ENCODE measurements at places on chromosomes 4 and X.
A peak's percentile ranks its signal among the peaks of the same experiment; 100 is the strongest.

GRCh38 chr4:175767150-175767549, 44.9 kb downstream of the GPM6A start:
- DNase-seq, result no peak

- DNase-seq, result no peak
Measured at GRCh38 chr4:114603497-114603896, 4.9 kb downstream of the UGT8 start.

GRCh38 chr4:113008135-113008534, 41.3 kb upstream of the ANK2 start:
- DNase-seq, result no peak

GRCh38 chr4:119517361-119518229, 111.0 kb downstream of the PDE5A start:
- no peak for DNase-seq

DNA sequence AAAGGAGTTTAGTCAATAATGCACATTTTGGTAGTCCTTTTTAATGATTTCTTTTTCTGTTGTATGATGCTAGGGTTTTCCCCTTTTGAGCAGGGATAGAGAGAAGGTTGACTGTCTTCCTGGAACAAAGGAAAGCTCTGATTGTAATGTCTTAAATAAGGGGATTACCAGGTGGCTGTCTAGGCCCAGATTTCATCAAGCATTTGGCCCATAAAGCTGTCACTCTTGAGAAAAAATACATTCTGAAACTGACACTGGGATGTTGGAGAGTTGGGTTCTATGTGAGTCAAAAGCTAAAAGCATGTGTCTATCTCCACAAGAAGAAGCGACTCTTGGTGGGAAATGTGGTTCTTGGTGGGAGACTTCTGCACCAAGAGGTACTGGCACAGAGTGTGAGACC, 26.4 kb downstream of the KIAA1210 start:
- no peak for DNase-seq

DNA sequence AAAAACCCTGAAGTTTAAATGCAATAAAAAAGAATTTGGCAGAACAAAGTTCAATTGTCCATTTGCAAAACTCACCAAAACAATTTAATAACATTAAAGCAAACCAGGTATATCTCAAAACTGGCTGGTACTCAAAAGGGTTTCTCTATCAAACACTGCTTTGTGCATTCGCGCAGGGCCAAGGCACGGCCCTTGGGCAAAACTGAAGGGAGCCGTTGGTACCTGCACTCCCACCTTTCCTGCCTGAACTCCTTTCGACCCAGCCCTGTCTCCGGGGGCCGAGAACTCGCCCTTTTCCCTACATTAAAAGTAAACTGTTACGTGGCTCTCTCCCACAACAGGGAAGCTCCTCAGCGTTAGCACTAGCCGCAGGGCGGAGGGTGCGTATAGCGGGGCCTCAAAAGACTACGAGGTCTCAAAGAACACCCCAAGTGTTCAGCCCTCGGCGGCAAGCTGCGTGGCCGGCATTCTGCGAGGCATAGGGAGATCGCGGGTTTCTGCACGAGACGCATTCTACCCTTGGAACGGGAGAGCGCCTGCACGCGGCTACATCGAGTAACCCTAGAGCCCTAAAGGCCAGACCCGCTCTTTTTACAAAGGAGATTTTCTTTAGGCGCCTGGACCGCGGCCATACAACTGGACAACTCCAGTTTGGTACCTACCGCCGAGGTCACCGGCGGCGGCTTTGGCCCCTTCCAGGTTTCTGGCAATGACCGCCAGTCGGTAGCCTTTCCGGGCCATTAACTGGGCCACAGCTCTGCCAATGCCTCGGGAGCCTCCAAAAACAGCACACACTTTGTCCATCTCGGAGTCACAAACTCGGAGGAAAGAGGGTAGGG, 550 bp downstream of the CBR4 start:
- DNase-seq, result peak; percentile 85

DNA sequence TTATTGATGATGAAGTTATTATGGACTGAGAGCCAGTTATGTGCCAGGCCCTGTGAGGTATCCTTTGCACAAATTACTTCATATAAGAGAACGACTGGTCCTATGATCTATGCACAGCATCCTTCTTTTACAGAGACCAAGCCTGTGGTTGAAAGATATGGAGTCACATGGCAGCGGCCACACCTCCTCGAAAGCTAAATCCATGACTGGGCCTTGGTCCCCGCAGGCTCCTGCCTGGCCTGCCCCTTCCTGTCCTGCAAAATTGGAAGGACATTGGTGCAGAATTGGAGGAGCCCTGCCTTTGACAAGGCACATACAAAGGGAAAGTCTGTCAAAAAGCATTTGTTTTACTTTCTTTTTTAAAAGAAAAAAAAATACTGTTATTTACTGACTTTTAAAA, 18.3 kb downstream of the SORBS2 start:
- DNase-seq, result no peak

- peak; percentile 64 for DNase-seq
Measured at GRCh38 chrX:97685753-97686152, 802.0 kb downstream of the RPA4 start.

DNA sequence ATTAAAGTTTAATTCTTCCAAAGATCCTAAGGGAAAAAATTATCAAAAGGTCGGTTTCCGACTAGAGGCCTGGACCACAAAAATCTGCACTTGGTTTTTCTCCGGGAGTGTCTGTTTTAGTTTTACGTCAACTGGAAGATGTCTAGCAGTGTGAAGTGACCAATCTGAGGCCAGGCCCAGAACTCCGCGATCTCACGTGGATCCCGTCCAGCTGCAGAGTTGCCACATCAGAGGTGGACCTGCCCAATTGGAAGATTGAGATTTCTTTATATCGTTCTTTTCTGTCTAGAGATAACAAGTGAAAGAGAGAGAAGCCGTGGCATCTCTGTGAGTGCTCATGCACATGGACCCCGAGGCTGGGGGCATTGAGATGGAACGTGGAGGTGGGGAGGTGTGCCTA, 115.8 kb downstream of the AFF1 start:
- no peak for DNase-seq

- DNase-seq, result no peak
Measured at GRCh38 chrX:48961585-48962091, 4.2 kb upstream of the OTUD5 start.

GRCh38 chr4:69122476-69122875, 26.2 kb downstream of the UGT2B7 start:
- no peak for DNase-seq

- no peak for DNase-seq
Measured at GRCh38 chr4:178296669-178297068, 854.4 kb upstream of the AGA start.

DNA sequence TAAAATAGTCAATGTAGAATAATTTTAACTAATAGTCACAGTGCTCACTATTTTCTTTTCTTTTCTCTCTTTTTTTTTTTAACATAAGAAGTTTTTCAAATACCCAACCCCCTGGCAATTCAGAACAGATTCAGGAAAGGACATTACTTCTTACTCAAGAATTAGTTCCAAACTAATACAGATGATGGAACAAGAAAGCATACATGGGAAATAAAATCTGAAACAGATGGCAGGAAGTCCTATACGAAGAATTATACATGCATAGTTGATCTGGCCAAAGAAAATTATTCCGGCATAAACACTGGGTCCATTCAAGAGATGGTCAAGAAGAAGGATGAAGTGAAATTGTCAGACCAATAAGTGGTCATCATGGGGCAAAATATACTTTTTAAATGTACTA, 614.4 kb upstream of the INTU start:
- no peak for DNase-seq

- DNase-seq, result peak; percentile 14
Measured at GRCh38 chrX:68989865-68990606, 161.2 kb downstream of the EFNB1 start.

DNA sequence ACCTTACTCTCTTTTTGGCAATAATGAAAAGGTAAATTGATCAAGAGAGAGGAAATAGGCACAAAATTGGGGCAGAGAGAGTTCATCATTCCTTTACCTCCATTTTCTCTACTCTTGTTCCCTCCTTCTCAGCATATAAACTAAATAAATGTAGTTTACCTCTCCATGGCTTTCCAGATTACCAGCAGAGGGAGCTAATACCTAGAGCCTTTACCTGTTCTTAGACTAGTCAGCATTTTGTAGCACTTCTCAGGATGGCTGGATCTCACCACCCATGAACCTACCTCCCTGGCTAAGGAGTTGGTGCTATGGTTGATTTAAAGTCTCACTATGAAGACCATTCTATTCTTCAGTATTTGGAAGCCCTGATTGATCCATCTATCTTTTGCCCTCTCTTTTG, 15.7 kb downstream of the OFD1 start:
- peak; percentile 45 for DNase-seq

DNA sequence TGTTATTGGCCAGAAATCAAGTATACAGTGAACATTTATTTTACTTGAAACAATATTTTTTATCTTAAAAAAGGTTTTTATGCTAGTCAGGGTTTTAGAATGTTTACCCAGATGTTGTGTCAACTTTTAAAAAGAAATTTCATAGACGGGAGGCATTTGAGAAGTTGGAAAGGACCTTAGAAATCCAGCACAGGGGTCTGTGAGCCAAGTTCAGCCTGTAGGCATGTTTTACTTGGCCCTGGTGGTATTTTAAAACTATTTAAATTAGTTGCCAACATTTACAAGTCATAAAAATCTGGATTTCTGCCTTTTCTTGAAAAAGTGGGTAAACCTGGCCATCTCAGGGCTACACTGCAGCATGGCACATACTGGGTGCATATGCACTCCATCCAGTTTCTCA, 25.5 kb upstream of the FHL1 start:
- no peak for DNase-seq

DNA sequence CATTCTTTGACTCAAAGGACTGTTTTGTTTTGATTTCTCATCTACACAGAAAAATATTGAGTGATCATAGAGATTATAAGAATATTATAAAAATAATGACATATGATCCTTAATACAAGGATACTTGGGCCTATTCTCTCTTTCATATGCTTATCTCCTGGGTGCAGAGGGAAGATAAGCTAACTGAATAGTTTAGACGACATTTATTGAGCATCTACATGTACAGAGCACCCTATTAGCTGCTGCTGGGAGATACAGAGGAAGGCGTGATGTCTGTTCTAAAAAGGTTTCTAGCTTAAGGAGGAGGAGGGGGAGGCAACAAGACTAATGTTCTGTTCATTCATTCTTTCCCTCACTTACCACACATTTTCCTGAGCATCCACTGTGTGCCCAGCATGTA, 106.8 kb downstream of the HDAC8 start:
- DNase-seq, result no peak

DNA sequence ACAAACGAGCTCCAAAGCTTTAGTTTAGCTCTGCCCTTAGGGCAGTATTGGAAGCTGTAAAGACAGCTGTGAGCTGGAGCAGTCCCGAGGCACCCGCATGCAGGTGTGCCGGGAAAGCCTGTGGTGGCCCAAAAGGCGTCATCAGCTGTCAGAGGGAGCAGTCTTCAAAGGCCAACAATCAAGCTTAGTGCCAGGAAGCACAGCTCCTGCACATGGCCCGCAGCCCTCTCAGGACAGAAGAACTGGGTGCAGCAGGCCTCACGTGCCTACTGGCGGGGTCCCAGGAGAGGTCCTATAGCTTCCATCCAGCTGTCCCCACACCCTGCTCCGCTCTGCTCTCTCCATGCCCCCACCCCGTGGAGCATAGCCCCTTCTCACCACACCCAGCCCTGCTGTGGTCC, 92.2 kb upstream of the TRIM2 start:
- no peak for DNase-seq

DNA sequence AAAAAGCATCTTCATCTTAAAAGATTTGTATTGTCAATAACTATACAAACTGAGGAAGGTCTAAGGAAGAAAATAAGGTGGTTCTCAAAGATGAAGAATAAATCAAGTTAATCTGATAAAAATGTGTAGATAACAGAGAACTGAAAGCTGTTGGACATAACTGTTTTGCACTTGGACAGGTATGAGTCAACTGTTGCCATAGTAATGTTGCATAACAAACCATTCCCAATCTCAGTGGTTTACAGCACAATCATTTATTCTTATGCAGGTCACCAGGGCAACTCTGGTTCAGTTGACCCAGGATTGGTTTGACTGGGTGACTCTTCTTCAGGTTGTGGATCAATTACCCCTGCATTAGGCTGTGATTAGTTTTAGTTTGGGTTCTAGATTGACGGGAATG, 2197.7 kb downstream of the ARAP2 start:
- DNase-seq, result no peak

GRCh38 chr4:7103607-7104365, 35.9 kb upstream of the GRPEL1 start:
- DNase-seq, result peak; percentile 52

- no peak for DNase-seq
Measured at GRCh38 chr4:4481399-4481994, 60.4 kb downstream of the STX18 start.

GRCh38 chrX:1609311-1609710, 5.5 kb upstream of the ASMT start:
- no peak for DNase-seq

DNA sequence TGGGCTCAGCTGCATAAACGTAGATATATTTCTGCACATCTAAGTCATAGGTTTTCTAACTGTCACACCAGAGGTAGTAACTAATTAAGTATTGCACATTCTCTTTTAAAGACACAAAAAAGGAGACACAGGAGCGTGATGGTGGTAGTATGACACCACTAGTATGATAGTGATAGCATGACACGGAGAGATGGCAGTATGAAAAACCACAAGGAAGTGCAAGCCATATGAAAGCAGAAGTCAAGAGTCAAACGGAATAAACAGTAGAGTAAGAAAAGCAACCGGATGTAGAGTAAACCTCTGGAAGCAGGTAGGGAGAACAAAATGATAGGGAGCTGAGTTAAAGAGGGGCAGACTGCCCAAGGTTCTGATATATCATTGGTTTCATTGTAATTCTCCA, 382.2 kb upstream of the INTU start:
- DNase-seq, result no peak
